ENCODE measurements at places on chromosomes 3 and 15. TPM values are rescaled to one million over a fixed set of nuclear protein-coding genes. Genes with fewer than 3 reads are reported as not detected.
A peak's percentile ranks its signal among the peaks of the same experiment; 100 is the strongest.

Gene LMLN
- total RNA-seq = 10.8 TPM

Gene BUB1B
- total RNA-seq = 21.8 TPM

DNA sequence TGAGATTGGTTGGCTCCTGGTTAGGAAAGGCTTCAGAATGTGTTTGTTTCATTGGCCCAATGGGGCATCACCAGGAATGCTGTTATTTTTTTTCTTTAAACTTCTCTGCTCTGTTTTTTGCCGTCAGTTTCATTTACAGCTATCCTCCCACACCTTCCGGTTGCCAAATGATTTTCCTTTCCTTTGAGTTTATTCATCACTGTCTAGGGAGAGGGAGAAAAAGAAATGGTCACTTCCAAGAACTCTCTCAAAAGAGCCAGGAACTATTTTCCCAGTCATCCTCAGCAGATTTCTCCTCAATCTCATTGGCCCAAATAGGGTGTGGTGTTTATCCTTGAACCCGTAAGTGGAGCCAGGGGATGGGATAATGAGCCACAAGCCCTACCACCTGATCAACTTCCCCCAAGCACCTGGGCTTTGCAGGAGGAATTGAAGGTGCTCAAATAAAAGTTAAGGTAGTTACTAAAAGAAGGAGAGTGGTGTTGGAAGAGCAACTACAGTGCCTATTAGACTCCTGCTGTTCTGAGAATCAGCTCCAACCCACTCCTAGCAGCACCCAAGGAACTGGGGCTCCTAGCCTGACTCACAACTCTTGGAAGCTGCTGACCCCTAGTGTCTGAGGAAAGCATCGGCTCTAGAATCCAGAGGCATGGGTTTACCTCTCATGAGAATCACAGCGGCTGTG lies 183.8 kb upstream of the IL12A start:
- no peak for DNase-seq

- DNase-seq = no peak
Measured at GRCh38 chr3:31922962-31923361, 58.1 kb downstream of the OSBPL10 start.

Gene ALDH1A3
- total RNA-seq = 13.0 TPM

GRCh38 chr3:120763601-120764000 lies 21.1 kb downstream of the GTF2E1 start:
- no peak for DNase-seq

DNA sequence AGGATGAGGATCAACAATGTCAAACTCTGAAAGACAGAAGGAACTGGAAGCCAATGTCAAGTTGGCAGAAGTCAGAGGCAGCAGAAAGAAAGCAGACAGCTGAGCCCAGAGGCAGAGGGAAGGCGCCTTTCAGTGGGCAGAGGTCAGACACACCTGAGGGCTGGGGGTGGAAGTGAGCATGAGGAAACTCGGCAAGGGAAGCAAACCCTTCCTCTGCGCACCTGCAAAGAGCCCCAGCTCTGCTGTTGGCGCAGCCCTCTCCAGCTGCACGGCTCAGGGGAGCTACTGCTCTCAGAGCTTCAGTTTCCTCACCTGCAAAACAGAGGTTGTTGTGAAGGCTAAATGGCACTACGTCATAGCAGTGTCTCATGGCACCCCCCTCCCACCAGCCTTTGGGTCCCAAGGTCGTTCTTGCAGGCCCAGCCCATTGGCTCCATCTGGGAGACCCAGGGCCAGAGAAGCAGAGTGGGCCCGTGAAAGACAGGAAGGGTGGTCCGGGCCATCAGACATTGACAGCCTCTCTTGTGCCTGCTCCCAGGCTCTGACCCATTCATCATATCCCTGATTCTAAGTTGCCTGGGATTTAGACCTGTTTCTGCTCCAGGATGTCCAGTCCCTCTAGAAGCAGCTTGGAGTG lies 53.3 kb upstream of the SLC6A11 start:
- DNase-seq = no peak

Gene AADACL2
- 11.7 TPM for total RNA-seq

DNA sequence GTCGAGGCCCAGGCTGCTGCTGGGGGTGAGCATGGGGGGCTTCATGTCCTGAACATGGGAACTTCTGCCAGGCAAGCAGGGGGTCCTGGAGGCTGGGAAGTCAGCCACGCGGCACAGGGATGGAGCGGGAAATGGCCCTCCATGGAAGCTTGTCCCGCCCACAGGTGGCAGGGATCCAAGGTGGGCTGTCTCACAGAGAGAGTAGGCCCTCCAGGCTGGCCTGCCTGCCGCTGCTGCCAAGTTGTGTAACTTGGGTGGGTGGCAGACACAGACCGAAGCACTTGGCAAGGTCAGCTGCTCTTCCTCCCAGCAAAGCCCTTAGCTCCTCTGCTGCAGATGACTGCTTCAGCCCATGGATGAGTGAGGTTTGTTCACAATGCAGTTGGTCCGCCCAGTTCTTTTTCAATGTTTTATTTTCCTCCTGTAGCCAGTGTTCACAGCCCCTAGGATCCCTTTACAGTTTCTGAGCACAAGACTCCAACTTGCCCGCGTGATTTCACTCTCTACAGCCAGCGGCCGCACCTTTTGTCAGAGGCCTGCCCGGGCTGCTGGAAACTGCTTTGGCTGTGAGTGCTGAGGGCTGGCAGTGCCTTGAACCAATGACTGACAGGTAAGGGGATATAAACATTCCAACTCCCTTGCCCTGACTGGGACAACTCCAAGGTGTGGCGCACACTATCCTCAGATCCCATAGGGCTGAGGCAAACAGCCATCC lies 26.7 kb downstream of the HCN4 start:
- DNase-seq = no peak

Gene XCR1
- 13.9 TPM for total RNA-seq

Gene TRIM59
- total RNA-seq = 13.8 TPM

GRCh38 chr3:23455775-23456174 lies 252.6 kb downstream of the UBE2E2 start:
- DNase-seq = no peak

- DNase-seq = no peak
Measured at GRCh38 chr3:100984308-100984707, 8.9 kb downstream of the ABI3BP start.

GRCh38 chr3:119148493-119149180 lies 2.7 kb downstream of the TEX55 start:
- DNase-seq = no peak

DNA sequence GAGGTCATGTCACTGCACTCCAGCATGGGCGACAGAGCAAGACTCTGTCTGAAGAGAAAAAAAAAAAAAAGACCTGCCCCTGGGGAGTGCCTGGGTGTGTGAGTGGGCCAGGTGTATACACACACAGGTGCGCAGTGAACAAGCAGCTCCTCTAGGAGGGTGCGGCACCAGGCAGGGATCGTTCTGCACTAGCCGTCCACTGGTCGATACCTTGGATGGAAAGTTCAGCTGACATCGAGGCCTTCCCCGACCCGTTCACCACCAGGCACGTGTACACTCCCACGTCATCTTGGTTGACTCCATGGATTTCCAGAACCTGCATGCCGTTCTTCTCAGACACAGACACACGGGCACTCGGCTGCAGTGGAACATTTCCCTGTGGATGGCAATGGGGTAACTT lies 147.0 kb downstream of the MYLK start:
- no peak for DNase-seq

DNA sequence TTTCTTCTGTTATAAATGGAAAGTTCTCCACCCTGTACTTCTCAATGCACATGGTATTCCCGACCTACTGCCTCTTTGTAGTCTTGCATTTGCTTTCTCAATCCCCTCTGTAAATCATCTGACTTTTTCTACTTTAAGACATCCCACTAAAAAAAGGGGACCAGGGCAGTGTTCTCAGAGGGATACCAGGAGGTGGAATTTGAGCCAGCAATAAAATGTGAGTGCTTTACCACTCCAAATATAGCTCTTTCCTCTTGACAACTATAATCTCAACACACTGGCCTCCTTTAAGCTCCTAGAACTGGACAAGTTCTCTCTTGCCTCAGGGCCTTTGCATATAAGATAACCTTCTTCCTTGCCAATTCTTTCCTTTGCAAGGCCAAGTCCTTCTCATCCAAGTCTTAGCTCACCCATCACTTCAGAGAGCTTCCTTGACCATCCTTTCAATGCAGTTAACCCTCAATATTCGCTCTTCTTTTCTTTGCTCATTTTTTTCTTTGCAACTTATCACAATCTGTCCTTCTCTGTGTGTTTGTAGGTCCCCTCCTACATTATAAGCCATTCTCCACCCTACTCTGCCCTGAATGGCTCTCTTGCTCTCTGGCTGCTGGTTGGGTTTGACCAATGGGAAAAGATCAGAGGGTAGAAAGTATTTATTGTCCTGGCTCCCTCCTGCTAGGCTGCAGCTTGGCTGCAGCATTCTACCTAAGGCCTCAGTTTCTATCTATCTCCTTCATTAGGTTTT lies 93.4 kb downstream of the PRICKLE2 start:
- no peak for DNase-seq

Gene TMC3
- total RNA-seq = 0.10 TPM

Gene TRH
- total RNA-seq = 5.3 TPM

Gene MAPK6
- total RNA-seq = 56.6 TPM

Gene STXBP5L
- 3.6 TPM for total RNA-seq

GRCh38 chr3:127276995-127277394 lies 10.9 kb downstream of the PRR20G start:
- no peak for DNase-seq

DNA sequence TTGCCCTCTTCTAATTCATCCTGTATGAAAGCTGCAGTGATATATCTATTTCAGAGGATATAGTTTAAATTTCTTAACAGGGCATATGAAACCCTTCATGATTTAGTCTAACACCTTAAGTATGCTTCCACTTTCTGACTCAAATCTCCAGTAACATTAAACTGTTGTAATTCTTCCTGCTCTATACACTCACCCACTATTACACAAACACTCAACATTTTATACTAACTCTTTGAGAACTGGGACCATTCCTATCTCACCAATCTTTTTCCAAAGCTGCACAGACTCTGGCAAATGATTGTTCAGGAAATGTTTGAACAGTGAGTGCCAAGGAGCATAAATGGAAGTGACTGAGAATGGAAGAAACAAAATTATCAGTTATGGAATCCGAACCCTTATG lies 560.4 kb upstream of the DPPA4 start:
- no peak for DNase-seq

- no peak for DNase-seq
Measured at GRCh38 chr3:141913150-141913811, 36.8 kb downstream of the ATP1B3 start.

DNA sequence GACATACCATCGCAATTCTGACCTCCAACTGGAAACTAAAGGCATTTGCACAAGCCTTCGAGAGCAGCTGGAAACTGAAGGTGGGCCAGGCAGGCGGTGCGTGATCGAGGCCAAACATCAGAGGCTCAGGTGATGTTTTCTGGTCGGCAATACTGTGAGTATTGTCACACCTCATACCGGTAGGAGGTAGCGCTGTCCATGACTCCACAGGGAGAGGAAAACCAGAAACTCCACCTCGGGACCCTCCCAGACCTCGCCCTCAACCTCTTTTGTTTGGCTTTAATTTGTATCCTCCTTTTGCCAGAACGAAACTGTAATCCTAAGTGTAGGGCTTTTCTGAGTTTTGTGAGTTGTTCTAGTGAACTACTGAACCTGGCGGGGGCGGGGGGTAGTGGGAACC lies 43.6 kb downstream of the LDHAL6B start:
- DNase-seq = no peak

DNA sequence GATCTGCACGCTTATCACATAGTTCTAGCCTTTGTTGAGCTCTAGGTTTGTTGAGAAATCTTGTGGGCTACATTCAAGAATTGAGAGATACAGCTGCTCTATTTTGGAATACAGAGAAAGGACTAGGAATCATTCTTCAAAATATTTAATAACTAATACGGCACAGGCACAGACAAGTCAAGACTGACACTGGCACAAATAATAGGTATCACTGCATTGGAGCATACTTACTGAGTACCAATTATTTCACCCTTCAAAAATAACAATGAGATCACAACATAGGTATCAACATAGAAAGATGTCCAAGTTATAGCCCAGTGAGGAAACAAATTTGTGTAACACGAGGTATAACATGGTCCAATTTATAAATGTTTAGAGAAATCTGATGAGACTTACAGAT lies 133.7 kb upstream of the TSC22D2 start:
- no peak for DNase-seq

DNA sequence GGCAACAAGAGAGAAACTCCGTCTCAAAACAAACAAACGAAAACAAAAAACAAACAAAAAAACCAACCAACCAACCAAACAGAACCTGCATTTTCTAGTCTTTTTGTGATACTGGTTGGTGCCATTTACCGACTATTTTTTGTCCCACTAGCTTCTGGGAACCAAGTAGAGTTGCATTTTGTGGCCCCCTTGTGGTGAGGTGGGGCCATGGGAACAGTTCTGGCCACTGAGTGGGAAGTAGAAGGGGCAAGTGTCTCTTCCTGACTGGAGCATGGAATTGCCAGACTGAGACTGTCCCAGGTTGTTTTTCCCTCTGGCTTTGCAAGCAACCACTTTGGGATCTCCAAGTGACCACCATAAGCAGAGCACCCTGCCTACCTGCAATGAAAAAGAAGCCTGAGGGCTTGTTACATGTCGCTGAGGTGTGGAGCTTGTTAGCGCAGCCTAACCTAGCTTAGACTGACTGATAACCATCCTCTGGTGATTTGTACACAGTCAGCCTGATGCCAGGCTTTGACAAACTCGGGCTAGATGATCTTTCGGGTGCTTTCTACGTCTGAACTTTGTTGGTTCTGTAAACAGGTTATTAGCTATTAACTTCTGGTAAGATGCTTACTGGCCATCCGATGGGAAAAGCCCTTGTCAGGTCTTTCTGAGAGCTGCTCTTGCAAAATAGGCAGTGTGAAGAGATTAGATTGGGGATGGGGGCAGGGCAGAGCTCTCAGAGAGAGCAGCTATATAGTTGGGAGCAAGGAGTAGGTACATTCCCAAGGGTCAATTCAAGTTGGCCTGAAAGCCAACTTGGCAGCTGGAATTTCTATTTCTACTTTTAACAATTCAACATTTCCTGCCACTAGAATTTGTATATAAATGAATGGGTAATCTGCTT lies 172.2 kb downstream of the SSR3 start:
- no peak for DNase-seq

DNA sequence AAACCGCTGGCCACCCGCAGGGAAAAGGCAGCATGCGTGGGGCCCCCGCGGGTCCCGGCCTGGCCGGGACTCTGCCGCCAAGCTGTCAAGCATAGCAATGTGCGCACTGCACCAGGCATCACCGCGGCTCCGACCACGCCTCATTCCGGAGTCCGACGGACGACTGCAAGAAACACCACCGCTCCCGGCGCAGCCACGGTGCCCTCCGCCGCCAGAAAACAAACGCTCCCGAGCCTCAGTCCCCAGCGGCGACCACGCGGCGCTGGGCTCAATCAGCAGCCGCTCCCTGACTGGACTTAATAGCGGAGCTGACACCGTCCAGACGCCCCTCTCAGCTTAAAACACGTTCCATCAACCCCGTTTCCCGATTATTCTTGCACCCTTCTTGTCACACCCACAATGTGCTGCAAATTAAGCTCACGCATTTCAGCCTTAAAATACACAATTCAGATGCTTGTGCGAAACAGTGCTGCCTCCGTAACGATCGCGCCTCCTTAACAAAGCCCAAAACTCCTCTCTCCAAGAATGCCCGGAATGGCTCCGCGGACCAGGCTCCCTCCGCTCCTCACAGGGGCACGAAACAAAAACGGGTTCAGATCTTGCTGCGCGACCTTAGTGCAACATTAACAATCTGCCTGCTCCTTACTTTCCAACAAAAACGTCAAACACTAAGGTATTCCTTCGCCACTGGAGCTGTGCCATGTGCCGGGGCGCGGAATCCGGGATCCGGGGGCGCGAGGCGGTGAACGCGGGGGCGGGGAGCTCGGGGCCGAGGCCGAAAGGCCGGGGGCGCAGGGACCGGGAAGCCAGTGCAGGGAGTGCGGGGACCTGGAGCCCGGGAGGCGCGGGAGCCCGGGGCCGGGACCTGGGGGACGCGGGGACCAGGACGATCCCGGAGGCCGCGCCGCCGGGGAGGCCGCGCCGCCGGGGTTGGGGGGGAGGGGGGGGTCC lies 655 bp downstream of the CYFIP1 start:
- DNase-seq = peak; percentile 78

Gene TTC23
- total RNA-seq = 18.8 TPM

All from type B pancreatic cell (in vitro differentiated cells).